ENCODE measurements at places on chromosomes 1 and 21. TPM values are rescaled to one million over a fixed set of nuclear protein-coding genes. Genes with fewer than 3 reads are reported as not detected.
A peak's percentile ranks its signal among the peaks of the same experiment; 100 is the strongest.

DNA sequence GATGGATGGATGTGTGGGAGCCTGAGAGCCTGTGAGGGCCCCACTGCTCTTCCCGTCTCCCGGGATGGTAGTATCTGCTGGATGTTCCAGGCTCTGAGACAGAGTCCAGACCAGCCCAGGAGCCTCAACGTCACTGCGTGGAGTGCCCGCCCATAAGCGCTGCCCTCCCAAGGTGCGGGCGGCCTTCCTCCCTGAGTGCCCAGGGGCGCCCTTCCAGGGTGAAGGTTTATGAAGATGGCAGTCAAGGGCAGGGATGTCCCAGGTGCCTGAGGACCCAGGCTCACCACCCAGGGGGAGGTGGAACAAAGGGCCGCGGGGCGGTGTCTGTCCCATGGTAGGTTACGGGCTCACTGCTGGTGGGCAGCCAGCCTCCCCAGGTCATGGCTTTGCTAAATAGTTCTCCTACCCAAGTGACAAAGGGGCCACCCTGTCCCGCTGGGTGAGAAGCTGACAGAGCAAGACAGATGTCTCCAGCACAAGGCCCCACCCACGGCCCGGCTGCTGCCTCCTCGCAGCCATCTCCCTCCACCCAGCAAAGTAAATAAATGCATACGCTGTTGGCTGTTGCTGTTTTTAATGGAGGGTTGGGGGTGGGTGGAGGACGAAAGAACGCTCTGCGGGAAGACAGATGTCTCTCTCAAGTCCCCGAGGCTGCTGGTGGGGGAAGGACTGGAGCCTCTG, 9.0 kb upstream of the GPR153 start:
- H3K4me1 ChIP-seq = no peaks in the 10 kb centered on the region
- no peak for DNase-seq
- H3K27me3 ChIP-seq = no peaks in the 10 kb centered on the region
- H3K36me3 ChIP-seq = no peaks in the 10 kb centered on the region

DNA sequence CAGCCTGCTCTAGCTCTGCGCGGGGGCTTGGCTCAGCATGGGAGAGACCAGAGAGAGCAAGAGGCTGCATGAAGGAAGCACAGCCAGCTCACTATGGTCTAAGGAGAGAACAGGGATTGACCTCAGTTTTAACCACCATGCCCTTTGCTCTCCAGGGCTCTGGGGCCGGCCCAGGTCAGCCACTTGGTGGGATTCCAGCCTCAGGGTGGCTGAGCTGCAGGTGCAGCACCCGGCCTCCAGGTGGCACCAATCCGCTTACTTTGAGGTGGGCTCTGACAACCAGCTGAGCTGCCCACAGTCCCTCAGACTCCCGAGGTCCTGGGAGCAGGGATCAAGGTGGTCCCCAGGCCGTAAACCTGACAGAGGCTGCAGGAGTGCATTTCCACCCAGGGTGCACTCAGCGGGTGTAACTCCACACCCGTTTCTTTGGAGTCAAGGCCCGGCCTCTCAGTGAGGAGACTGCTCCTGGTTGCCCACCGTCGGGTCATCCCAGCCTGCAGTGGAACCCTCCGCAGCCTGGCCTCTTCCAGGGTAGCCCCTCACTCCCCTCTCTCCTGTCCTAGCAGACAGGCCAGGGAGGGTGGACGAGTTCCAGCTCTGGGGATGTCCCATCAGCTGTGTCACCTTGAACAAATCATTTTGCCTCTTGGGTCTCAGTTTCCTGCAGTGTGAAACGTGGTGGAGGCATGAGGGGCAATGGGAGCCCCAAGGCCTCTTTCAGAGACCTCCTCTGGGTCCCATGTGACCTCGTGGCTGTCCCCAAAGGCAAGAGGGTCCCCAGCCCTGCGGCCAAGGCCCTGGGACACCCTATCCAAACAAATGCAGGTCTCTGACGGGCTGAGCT, 607 bp upstream of the LGR6 start:
- H3K27me3 ChIP-seq = no peaks in the 10 kb centered on the region
- H3K4me1 ChIP-seq = no peaks in the 10 kb centered on the region
- H3K27ac ChIP-seq = no peak overlapping the region

DNA sequence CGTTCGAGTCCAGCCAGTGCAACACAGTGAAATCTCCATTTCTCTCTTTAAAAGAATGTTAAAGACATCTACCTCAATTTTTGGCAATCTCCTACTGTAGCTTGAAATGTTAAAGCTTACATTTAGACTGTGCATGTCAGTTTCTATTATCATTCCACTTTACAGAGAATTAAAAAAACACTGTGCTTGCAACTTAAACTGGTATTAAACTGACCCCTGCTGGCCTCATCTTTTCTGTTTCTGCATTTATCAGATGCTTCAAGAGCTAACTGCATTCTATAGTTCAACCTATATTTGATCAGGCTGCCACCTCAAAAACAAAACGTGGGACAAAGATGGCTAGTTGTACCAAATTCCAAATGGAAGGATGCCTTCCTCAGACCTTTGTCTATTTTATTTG, 226.5 kb downstream of the SMYD3 start:
- no peaks in the 10 kb centered on the region for H3K27me3 ChIP-seq
- no peak for DNase-seq
- no peaks in the 10 kb centered on the region for H3K4me1 ChIP-seq
- no peaks in the 10 kb centered on the region for H3K36me3 ChIP-seq
- H3K4me3 ChIP-seq = no peak overlapping the region
- H3K27ac ChIP-seq = no peak overlapping the region

GRCh38 chr1:152110365-152110859, 4.8 kb downstream of the TCHH start:
- no peak overlapping the region for H3K27ac ChIP-seq
- no peaks in the 10 kb centered on the region for H3K4me1 ChIP-seq
- peak overlapping the region; percentile 52 for H3K4me3 ChIP-seq
- H3K27me3 ChIP-seq = peaks cover 58% of the 10 kb centered on the region

GRCh38 chr1:7219031-7219430, 433.8 kb downstream of the CAMTA1 start:
- DNase-seq = no peak
- H3K4me1 ChIP-seq = no peaks in the 10 kb centered on the region
- H3K4me3 ChIP-seq = no peak overlapping the region
- no peak overlapping the region for H3K27ac ChIP-seq
- H3K36me3 ChIP-seq = no peaks in the 10 kb centered on the region
- peaks cover 22% of the 10 kb centered on the region for H3K27me3 ChIP-seq

DNA sequence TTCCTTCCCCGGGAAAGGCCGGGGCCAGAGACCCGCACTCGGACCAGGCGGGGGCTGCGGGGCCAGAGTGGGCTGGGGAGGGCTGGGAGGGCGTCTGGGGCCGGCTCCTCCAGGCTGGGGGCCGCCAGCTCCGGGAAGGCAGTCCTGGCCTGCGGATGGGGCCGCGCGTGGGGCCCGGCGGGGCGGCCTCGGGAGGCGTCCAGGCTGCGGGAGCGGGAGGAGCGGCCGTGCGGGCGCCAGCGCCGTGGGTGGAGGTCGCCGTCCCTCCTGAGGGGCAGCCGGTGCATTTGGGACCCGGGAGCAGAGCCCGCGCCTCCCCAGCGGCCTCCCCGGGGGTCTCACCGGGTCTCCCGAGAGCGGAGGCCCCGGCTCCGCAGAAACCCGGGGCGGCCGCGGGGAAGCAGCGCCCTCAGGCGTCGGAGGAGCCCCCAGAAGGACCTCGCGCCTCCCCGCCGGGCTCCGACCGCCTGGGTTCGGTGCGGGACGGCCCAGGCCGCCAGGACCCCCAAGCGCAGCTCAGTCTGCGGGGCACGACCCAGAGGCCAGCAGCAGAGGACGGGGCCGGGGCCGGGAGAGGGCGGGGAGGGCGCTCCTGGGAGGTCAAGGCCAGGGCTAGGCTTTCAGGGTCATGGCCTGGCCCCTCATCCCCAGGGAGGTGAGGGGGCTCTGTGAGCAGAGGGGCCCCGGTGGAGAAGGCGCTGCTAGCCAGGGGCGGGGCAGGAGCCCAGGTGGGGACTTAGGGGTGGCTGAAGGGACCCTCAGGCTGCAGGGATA, 7.2 kb upstream of the SLX9 start:
- peak overlapping the region; percentile 63 for H3K4me3 ChIP-seq
- H3K4me1 ChIP-seq = peaks cover 57% of the 10 kb centered on the region
- peaks cover 4% of the 10 kb centered on the region for H3K27me3 ChIP-seq
- H3K36me3 ChIP-seq = no peaks in the 10 kb centered on the region

DNA sequence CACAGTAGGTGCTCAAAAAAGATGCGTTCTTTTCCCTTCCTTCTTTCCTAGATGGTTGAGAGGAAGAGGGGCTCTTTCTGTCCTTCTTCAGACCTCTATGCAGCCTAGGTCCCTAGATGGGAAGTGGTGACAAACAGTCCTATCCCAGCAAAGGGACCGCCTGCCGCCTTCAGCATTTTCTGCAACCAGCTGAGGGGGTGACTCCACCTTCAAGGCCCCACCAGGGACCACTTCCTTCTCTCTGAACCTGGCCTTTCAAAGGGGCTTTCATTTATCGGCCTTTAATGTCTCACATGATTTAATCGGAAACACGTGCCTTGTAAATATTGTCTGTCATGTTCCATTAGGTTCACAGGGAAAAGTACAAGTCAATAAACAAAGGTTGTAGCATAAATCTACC, 32.6 kb downstream of the GLIS1 start:
- no peak overlapping the region for H3K4me3 ChIP-seq
- no peaks in the 10 kb centered on the region for H3K4me1 ChIP-seq
- H3K36me3 ChIP-seq = no peaks in the 10 kb centered on the region
- DNase-seq = no peak

DNA sequence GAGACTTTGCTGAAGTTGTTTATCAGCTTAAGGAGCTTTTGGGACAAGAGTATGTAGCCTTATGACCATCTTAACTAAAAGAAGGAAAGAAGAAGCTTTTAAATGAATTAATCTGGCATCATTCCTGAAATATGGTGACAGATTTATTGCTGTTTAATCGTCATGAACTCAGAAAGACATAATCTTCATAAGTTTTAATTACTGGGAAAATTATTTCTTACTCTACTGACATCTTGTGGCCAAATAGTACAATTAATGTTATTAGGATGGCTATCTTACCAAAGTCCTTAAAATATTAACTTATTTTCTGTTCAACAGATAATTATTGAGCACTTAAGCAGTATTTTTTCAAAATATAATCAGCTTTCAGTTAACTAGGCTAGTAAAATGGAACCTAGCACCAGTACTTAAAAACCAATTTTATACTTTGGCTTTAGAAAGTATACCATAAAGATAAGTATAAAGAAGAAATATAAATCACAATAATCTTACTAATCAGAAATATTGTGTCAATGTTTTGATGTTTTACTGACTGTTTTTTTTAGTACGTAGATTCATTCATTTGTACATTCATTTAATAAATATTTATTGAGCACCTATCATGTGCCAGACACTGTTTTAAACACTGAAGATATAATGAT, 34.7 kb upstream of the GPR25 start:
- no peaks in the 10 kb centered on the region for H3K36me3 ChIP-seq
- no peak overlapping the region for H3K27ac ChIP-seq
- H3K27me3 ChIP-seq = no peaks in the 10 kb centered on the region
- no peak overlapping the region for H3K4me3 ChIP-seq
- no peak for DNase-seq

GRCh38 chr1:4108758-4109627, 208.9 kb upstream of the C1orf174 start:
- no peaks in the 10 kb centered on the region for H3K4me1 ChIP-seq
- no peaks in the 10 kb centered on the region for H3K36me3 ChIP-seq
- no peak overlapping the region for H3K27ac ChIP-seq
- no peak overlapping the region for H3K4me3 ChIP-seq
- no peak for DNase-seq

DNA sequence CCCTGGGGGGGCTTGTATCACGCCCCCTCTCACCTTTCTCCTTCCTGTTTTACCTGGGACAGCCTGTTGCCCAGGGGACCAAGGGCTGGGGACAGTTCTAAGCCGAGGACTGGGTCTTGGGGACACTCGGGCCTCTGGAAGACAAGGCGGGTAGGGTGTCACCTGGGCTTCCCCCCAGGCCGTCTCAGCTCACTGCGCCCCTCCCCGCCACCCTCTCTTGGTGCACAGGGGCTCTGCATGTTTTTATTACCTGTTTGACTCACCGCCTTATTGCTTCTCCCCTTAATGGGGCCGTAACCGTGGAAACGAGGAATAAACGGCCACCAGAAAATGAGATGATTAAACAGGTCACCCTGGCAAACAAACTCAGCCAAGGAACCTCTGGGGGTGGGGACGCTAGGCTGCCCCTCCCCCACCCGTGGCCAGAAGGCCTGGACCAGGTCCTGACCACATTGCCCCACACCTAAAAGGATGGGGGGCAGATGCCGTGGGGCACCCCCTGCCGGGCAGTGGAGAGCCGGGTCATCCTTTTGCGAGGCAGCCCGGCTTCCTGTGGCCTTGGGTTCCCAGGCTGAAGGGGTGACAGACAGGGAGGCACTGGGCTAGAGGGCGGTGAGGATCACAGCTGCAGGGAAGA, 109.9 kb downstream of the CASZ1 start:
- no peaks in the 10 kb centered on the region for H3K36me3 ChIP-seq
- no peak overlapping the region for H3K27ac ChIP-seq
- peaks cover 22% of the 10 kb centered on the region for H3K4me1 ChIP-seq
- DNase-seq = no peak

Gene S100A8
- 1.1 TPM for total RNA-seq

Gene MCOLN2
- total RNA-seq = 15.8 TPM

GRCh38 chr1:211472724-211473123, 19.2 kb downstream of the RD3 start:
- H3K36me3 ChIP-seq = no peaks in the 10 kb centered on the region
- DNase-seq = no peak
- no peak overlapping the region for H3K27ac ChIP-seq

DNA sequence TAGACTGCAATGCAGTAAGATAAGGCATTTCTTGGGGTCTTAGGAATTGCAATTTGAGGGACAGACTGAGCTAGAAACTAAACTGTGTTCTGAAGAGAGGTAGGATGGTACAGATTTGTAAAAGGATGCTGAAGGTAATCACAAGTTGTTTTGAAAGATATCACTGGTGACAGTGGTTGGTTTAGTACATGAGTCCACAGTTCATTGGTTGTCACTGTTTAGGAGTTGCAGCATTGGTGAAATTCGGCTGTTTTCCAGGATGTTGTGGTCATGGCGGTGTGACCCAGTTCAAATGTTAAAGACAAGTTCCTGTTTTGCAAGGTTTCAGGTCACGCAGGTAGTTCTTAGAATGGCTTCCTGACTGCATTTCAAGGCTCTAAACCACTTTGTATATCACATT, 292.8 kb upstream of the B3GALT2 start:
- no peaks in the 10 kb centered on the region for H3K36me3 ChIP-seq
- peak overlapping the region; percentile 88 for H3K27ac ChIP-seq
- peak; percentile 87 for DNase-seq
- H3K4me3 ChIP-seq = no peak overlapping the region
- peaks cover 8% of the 10 kb centered on the region for H3K4me1 ChIP-seq

DNA sequence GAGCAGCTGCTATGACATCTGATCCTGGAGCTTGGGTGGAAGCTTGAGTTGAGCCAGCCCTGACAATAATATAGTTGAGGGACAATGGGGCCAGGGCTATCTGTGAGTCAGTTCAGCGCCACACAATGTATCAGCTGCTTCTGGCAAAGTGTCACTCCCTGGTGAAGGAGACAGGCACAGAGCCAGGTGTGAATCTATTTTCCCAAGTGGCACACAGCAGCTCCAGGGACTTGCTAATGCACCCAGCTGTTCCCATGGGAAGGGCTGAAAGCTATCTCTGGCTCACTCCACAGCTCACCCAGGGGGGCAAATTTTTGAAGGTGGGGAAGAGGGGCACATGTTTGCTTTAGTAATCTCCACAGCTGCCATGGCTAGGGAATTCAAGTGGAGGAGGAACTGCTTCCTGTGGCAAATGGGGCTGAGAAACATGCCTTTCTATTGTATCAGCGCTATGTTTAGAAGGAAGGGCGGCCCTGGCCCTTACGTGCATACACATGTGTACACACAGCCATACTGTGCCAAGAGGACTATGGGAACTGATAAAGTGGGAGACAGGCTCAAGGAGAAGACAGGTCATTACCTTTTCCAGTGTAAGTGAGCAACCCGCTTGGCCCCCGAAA, 2.2 kb downstream of the CYB5R1 start:
- peaks cover 2% of the 10 kb centered on the region for H3K36me3 ChIP-seq
- no peak for DNase-seq
- H3K27ac ChIP-seq = no peak overlapping the region

All from T-cell (primary cell).